Activated T-helper 2 cell treated with anti-CD3 and anti-CD28 coated beads, Interferon-gamma antibody, Interleukin-2, Interleukin-4, amounts not matched to agents 10 μg/mL and 5 μg/mL and 100 μg/mL, durations not matched to agents 14 hours and 24 hours and 36 hours (primary cell): ENCODE measurements at places on chromosomes 6 and 20.

DNA sequence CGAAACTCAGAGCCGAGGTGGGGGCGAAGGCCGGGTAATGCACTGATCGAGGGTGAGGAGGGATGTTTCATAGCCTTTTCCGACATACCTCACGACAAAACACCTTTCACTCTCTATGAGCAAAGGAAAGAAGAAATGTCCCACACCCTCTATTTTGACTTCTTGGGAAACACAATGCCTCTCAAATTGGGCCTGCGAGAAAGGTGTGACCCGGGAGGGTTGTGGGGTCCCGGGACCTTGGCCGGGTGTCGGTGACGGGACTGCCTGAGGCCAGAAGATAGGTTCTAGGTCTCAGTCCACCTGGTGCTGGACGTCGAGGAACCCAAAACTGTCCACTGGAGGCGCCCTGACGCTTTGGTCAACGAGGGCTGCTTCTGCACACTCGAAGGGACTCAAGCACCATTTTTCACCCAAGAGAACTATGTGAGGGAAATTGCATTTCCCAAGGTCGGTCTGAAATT is 41.1 kb upstream of the OSTM1 start:
- H3K4me3 ChIP-seq = no peak overlapping the region
- H3K27ac ChIP-seq = no peak overlapping the region
- H3K4me1 ChIP-seq = peaks cover 32% of the 10 kb centered on the region
- no peak for DNase-seq

GRCh38 chr20:10371467-10371866 is 62.6 kb downstream of the MKKS start:
- H3K4me1 ChIP-seq = peaks cover 18% of the 10 kb centered on the region
- no peak overlapping the region for H3K27ac ChIP-seq
- H3K36me3 ChIP-seq = peaks cover 2% of the 10 kb centered on the region
- H3K27me3 ChIP-seq = peaks cover 20% of the 10 kb centered on the region
- H3K4me3 ChIP-seq = no peak overlapping the region
- DNase-seq = no peak

DNA sequence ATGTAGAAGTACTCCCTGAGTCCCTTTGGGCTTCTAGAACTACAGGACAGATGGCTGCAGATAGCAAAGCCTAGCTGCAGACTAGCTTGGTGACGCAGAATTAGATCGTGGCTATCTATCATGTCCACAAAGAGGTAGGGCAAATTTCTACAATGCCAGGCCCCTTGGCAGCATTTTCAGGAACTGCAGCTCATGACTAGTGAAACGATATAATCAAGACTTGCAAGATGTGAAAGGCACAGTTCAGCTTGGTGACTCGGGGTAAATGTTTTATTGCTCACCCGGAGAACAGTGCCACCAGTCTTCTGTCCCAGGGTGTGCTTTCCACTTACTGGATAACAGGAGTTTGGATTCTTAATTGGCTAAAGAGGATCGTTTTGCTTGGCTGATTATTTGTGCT is 108.7 kb upstream of the LY86 start:
- no peaks in the 10 kb centered on the region for H3K4me1 ChIP-seq
- no peak for DNase-seq
- peaks cover 42% of the 10 kb centered on the region for H3K27me3 ChIP-seq
- no peak overlapping the region for H3K27ac ChIP-seq
- H3K36me3 ChIP-seq = no peaks in the 10 kb centered on the region
- no peak overlapping the region for H3K4me3 ChIP-seq

DNA sequence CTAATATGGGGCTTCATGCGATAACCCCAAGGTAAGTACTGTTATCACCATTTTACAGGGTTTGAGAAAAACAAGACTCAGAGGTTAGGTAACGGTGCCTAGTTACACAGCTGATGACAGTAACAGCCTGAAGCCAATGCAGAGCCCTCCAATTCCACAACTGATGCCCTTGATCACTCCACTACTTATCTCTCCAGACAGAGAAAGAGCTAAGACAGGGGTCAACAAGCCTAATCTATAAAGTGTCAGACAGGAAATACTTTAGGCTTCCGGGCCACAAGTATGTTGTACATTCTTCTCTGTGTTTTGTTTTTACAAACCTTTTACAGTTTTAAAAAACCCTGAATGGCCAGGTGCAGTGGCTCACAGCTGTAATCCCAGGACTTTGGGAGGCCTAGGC is 50.9 kb downstream of the MAP7 start:
- H3K4me3 ChIP-seq = no peak overlapping the region
- no peaks in the 10 kb centered on the region for H3K4me1 ChIP-seq
- H3K36me3 ChIP-seq = no peaks in the 10 kb centered on the region
- DNase-seq = no peak

DNA sequence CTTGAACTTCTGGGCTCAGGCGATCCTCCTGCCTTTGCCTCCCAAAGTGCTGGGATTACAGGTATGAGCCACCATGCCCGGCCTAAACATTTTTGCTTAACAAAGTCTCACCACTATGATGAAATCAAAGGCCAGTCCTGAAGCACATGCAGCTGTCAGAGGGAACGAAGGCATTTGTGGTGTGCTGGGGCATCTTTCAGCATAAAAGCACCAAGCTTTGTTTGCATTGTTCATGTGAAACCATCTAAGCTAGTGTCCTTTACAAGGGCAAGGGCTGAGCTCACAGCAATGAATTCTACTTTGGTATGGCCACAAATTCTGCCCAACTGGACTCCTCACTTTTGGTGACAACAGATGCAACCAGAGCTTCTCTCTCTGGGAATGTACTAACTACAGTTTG is 66.8 kb downstream of the ZFP64 start:
- no peaks in the 10 kb centered on the region for H3K4me1 ChIP-seq
- DNase-seq = no peak
- H3K27ac ChIP-seq = no peak overlapping the region
- H3K4me3 ChIP-seq = no peak overlapping the region
- H3K27me3 ChIP-seq = no peaks in the 10 kb centered on the region
